Fibroblast of the conjunctiva (primary cell): ENCODE measurements at places on chromosomes 2 and 18.

- no peak for DNase-seq
Measured at GRCh38 chr18:40179729-40180461, 1775.1 kb upstream of the PIK3C3 start.

- peak; percentile 60 for DNase-seq
Measured at GRCh38 chr2:220001751-220002150, 374.3 kb downstream of the SLC4A3 start.

- DNase-seq = no peak
Measured at GRCh38 chr2:124877141-124877577, 852.1 kb downstream of the CNTNAP5 start.

DNA sequence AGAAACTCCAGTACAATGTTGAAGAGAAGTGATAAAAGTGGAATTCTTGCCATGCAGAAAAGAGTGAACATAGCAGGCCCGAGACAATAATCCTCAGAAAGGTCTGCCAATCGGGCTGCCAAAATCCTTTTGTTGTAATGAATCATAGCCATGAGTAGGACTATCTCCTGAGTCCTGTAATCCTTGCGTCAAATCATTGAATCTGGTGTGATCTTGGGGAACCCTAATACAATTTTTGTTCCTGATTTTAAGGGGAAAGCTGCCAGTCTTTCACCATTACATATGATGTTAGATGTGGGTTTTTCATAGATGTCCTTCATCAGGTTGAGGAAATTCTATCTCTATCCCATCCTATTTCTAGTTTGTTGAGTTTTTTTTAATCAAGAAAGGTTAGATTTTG lies 2.2 kb downstream of the TPGS2 start:
- no peak for DNase-seq

GRCh38 chr2:98280376-98281102 lies 65.7 kb upstream of the CNGA3 start:
- DNase-seq = no peak

DNA sequence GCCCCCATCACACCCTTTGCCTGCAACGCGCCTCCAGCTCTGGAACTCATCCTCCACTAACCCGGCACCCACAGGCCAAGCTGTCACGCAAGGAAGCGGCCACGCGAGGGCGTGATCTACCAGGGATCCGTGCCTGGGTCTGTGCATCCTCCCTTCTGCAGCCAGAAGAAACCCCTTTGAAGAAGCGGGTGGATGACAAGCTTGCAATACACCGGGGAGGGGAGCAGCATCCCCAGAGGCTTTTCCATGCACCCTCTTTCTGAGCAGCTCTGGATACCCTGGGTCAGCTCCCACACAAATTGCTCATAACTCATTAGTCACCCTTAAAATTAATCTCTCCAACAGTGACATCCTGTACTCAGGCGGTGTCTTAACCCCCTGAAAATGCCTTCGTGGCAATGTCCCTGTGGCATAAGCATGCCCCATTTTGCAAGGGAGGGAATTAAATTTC lies 47.6 kb downstream of the PDCL3 start:
- peak; percentile 43 for DNase-seq

DNA sequence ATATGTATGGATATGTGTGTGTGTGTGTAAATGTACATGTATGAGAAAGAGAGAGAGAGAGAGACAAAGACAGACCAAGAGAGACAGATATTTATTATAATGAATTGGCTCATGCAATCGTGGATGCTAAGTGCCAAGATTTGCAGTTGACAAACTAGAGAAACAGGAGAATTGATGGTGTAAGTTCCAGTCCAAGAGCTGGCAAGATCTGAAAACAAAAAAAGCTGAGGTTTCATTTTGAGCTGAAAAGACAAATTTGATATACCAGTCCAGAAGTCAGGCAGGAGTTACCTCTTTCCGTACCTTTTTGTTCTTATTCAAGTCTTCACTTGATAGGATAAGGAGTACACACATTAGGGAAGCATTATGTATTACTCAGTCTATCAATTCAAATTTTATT lies 157.8 kb downstream of the COPS8 start:
- DNase-seq = no peak

DNA sequence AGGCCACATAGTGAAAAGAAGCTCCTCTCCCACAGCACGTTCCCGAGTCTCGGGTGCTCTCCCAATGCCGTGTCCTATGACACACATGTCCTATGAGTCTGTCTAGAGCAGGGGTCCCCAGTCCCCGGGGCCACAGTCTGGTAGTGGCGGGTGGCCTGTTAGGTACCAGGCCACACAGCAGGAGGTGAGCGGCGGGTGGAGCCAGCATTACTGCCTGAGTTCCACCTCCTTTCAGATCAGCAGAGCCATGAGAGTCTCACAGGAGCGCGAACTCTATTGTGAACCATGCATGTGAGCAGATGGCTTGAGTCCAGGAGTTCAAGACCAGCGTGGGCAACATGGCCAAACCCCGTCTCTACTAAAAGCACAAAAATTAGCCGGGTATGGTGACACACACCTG lies 112.6 kb downstream of the ZBTB7C start:
- DNase-seq = no peak

DNA sequence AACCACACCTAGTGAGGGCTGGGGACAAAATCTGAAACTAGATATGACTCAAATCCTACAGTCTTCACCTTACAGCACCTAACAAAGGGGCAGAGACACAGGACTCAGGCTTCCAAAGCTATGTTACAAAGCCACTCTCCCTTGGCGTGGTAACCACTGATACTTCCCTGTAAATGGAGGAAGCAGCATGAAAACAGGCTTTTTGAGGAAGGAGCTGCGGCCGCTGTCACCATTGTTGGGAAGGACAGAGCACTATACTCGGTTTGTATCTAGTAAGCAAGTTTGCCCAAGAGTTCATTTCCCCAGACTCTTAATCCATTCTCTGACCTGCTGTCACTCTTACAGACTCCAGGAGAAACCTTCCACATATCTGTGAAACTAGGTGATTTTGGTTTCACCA lies 60.3 kb downstream of the LONRF2 start:
- no peak for DNase-seq

DNA sequence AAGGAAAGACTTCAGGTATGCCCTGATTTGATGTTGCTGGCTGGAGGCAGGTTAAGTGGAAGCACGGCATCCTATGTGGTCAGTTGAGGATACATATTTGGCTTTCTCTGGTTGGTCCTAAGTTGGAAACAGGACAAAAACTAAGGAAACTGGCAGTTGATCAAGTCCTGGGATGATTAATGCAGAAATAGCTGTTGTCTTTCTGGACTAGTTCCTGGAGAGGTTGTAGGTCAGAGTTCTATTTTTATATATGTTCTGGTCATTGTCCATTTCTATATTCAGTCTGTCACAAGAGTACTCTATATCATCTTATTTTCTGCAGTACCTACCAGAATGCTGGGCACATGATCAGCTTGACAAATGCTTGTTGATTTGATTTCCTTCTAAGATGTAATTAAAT lies 4.0 kb upstream of the SLC35F5 start:
- peak; percentile 74 for DNase-seq

GRCh38 chr2:15720561-15721307 lies 129.1 kb downstream of the DDX1 start:
- no peak for DNase-seq

GRCh38 chr2:198283146-198283545 lies 478.8 kb downstream of the PLCL1 start:
- peak; percentile 0 for DNase-seq

- no peak for DNase-seq
Measured at GRCh38 chr2:96325041-96325883, at the start of gene ITPRIPL1. Gene ITPRIPL1 (plus strand): TSS chr2:96325317. CDS start chr2:96325840, 523 bp downstream.

DNA sequence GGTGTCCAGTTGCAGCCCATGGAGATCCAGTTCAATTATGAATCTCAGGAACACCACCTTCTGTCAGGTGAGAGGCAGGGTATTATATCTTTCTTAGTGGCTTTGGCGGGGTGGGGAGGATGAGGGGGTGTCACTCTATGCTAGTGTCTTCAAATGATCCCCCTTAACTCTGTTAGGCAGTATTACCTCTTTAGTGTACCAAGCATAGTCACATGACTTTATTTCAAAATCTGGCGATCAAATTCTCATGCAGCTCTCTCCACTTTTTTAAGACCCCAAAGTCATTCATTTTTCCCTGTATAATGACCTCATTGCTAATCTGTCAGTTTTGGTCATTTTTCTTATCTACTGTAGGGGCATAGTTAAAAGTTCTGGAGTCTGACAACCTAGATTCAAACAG lies 1.1 kb upstream of the ZSCAN30 start:
- no peak for DNase-seq

GRCh38 chr2:235151152-235151551 lies 199.3 kb downstream of the SH3BP4 start:
- DNase-seq = no peak

- no peak for DNase-seq
Measured at GRCh38 chr2:190563109-190563508, 28.6 kb upstream of the NEMP2 start.

- no peak for DNase-seq
Measured at GRCh38 chr2:114668415-114668814, 226.0 kb downstream of the DPP10 start.

GRCh38 chr2:232139786-232140562 lies 178.5 kb downstream of the DIS3L2 start:
- DNase-seq = no peak

DNA sequence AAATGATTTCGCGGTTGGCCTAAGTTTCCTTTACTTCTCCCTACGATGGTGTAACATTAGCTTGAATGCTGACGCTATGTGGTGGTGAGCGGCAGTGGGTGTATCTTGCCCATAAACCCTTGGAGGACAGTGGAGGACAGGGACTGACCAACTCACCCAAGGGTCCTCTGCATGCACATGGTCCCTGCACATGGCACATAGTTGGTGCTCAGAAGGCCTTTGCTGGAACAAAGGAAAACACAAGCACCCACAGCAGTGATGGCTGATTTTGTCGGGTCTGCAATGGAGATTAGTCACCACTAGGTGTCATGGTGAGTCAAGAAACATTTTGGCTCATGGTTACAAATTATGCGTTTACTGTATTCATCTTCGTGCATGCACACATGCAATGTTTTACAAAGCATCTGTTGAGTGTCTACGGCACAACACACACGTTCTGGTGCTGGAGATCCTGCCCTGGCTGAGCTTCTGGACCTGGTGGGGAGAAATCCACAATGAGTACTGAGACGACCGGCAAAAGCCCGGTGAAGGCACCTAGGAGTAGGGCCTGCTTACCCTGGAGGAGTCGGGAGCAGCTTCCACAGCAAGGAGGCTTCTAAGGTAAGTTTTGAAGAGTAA lies 44.0 kb downstream of the PDCL3 start:
- peak; percentile 23 for DNase-seq

DNA sequence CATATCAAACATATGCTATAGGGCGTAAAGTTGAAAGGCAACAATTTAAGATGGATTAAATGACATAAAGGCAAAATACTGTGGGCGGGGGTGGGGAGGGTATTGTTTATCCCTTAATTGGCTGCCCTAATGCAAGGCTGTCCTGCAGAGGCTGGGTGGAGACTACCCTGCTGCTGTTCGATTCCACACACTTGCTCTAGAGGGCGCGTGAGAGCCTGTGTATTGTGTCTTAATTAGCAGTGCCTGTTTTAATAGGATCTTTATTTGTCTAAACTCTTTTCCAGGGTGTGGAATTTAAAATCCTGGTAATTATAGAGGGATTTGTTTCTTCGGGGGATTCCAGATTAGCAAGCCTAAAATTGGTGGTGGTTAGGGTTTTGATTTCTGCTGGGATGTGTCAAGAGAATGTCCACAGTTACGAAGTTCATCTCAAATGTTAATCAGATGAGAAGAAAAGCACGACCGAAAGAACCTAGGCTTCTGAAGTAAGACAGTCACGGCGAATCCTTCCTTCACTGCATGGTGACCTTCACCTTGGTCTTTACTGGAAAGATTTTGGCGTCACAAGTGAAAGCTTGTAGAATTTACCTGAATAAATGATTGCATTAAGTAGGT lies 103.5 kb upstream of the MAP3K20 start:
- DNase-seq = peak; percentile 20

DNA sequence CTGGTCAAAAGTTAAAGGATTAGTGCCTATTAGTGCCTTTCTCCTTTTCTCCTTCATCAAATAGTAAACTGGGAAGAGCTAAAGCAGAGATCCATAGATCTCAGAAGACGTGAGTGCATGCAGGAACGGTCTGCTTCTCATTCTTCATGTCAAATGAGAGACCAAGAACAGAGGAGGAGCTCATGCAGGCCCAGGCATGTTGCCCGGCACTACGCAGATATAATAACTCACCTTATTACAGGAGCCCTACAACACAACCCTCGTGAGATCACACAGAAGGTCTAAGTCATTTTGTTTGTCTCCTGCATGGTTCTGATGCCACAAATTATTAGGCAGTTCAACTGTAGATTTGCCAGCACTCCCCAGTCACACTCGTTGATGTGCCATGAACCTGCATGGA lies 71.8 kb downstream of the CMPK2 start:
- no peak for DNase-seq

GRCh38 chr2:126893153-126893552 lies 5.5 kb upstream of the TEX51 start:
- DNase-seq = no peak

GRCh38 chr2:217393585-217394032 lies 533.7 kb upstream of the TNP1 start:
- DNase-seq = peak; percentile 69

GRCh38 chr2:218039171-218039570 lies 29.9 kb upstream of the RUFY4 start:
- no peak for DNase-seq

- DNase-seq = no peak
Measured at GRCh38 chr2:86782748-86783147, 8.0 kb downstream of the CD8A start.

DNA sequence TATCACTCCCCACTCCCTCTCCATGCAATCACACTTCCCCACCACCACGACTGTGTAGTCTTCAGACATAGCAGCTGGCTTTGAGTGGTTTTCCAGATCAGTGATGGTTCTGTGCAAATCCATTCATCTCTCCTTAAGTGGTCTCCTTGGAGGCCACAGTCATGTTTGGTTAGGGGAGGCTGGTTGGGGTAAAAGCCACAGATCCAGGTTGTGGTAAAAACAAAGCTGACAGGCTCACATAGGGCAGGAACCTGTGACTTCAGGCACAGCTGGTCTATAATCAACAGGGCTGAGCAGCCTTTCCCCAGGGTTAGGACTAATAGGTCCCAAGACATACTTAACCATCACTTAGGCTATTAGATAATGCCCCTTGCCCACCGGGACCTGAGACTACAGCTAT lies 46.2 kb upstream of the FZD7 start:
- no peak for DNase-seq

GRCh38 chr2:85840091-85840490 lies 48.7 kb downstream of the ST3GAL5 start:
- DNase-seq = no peak

GRCh38 chr2:80335411-80335810 lies 30.9 kb upstream of the LRRTM1 start:
- no peak for DNase-seq
